ENCODE measurements at places on chromosomes 11 and 22.

DNA sequence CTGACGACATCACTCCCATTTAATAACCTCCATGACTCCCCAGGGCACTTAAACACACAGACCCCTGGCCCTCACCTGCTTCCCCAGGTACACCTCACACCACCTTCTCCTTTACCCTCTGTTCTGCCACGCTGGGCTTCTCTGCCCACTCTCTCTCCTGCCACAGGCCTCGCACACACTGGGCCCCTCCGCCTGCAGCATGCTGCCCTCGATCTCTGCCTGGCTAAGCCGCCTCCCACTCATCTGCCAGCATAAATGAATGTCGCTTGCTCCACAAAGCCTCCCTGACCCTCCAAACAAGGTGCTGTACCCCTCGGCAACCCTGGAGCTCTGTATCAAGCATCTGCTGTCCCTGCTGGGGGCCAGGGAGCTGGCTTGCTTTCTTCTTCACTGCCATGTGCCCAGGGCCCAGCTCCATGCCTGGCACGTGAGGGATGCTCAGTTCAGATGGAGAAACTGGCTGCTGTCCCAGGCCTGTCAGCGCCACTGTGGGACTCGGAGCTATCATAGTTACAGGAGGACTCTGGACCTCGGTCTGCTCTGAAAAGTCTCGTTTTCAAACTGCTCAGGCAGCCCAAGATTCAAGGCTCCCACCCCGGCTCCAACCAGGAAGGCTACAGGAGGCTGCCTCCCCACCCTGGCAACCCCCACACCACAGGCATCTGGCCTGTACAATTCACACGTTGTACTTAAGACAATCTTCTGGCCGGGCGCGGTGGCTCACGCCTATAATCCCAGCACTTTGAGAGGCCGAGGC, 11.9 kb downstream of the TTLL1 start:
- DNase-seq, result no peak

DNA sequence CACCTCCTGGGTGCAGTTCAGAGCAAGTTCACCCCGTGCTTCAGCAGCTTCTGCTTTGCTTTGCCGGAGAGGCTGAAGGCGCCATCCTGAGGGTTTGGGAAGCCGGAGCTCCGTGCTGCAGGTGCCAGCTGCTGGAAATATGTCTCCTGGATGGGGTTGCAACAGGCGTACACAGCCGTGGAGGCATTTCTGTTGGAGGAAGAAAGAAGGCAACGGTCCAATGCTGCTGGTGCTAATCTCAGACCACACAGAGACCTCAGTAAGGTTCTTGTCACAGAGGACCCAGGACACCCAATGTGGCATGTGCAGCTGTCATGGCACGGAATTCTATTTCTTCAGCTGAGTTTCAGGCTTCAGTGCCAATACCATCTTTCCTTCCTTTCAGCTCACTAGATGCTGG, 24.2 kb downstream of the ASPHD2 start:
- DNase-seq, result no peak

DNA sequence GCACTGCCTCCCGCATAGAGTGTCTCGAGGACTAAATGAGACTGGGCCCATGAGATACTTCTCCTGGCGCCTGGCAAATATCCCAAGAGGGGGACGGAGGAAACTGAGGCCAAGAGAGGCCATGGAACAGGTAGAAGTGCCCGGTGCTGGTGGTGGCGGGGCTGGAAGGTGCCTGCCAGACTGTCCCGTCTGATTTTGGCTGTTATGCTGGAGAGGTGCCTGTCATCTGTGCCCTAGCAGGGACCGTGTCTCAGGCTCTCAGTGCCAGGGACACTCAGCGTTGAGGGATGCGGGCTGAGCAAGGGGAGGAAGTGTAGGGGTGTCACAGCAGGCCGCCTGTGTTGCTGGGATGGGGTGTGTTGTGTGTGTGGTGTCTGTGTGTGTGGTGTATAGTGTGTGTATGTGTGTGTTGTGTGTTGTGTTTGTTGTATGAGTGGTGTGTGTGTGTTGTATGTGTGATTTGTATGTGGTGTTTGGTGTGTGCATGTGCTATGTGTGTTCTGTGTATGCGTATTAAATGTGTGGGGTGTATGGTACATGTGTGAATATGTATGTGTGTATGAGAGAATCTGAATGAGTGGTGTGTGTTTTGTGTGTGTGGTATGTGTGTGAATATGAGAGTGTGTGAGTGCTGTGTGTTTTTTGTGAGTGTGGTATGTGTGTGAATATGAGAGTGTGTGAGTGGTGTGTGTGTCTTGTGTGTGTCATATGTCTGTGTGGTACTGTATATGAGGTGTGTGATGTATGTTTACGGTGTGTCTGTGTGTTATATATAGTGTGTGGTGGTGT, 21.3 kb upstream of the SHISAL1 start:
- DNase-seq, result no peak

GRCh38 chr11:109132539-109132938, 289.5 kb upstream of the C11orf87 start:
- no peak for DNase-seq

GRCh38 chr11:113675003-113675561, 31.0 kb downstream of the TMPRSS5 start:
- DNase-seq, result no peak

DNA sequence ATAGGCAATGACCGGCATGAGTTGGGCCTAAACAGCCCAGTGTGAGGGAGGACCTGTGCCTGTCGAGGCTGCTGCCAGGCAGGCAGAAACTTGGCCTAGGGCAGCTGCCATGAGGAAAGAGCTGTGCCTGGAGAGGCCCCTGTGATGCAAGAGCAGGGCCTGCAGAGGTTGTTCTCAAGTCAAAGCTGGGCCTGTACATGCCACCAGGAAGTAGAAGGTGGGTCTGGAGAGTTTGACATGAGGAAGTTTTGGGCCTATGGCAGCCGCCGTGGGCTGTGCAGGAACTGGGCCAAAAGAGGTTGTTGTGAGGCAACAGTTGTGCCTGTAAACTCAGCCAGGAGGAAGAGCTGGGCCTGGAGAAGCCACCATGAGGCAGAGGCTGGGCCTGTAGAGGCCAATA, 43.2 kb downstream of the OR4C45 start:
- no peak for DNase-seq

GRCh38 chr22:44701187-44701790, 715 bp upstream of the PRR5 start:
- no peak for DNase-seq

DNA sequence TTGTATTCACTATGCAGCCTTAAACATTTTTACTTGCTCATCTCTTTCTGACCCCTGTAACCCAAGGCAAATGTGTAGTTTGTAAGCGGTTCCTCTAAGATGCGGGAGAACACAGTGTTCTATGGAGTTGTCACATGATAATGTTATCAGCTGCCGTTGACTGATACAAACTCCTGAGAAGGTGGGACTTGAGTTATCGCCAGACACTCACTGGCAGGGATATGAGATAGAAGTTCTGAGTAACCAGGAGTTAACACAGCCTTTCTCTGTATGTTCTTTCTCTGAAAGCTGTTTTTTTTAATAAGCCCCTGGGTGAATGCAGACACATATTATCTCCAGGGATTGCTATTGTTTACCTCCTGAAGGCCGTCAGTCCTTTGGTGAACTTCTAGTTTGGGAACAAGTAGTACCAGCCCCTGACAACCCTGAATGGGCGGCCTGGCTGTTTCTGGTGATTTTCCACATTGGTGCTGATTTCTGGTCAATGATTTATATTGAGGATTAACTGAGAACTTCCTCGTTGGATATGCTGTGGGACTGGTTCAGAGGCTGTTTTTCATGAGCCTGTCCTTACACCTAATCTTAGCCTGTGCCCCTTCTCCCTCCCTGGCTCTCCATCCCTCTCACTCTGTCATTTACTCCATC, 155.3 kb upstream of the RASSF10 start:
- no peak for DNase-seq

- DNase-seq, result no peak
These were observed 338.7 kb downstream of the GUCY1A2 start for GRCh38 chr11:106679581-106679980.

DNA sequence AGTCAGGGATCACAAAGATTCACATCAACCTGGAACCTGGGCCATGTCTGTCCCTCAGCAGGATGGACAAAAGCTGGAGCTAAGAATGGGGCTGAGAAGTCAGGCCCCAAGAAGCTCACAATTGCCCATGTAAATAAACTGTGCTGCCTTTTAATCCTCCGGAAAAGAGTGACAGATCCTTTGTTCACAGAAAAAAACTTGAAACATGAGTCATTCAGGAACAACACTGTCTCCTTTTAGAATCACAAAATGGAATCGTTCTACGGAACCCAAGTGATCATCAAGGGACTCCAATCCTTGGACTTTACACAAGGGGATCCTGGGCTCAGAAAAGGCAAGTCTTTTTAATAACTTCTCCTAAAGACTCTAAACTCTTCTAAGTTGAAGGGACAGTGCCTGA, 36.1 kb downstream of the RELT start:
- DNase-seq, result no peak
